ENCODE measurements at places on chromosomes 3 and 15. TPM values are rescaled to one million over a fixed set of nuclear protein-coding genes. Genes with fewer than 3 reads are reported as not detected.

The RTP4 gene
- polyA plus RNA-seq = not detected

The PLSCR5 gene
- polyA plus RNA-seq = 0.37 TPM

The SIDT1 gene
- polyA plus RNA-seq = 0.08 TPM

The PXYLP1 gene
- 93.9 TPM for polyA plus RNA-seq

The ZBED2 gene
- not detected for polyA plus RNA-seq

The RAB27A gene
- 3.7 TPM for polyA plus RNA-seq

The SLC2A2 gene
- polyA plus RNA-seq = not detected

The SPTSSB gene
- polyA plus RNA-seq = 0.71 TPM

The SLC25A36 gene
- polyA plus RNA-seq = 201 TPM

The SFMBT1 gene
- polyA plus RNA-seq = 41.7 TPM

The HTR3E gene
- not detected for polyA plus RNA-seq

The BCL2A1 gene
- polyA plus RNA-seq = not detected

The ALS2CL gene
- polyA plus RNA-seq = 0.11 TPM

The PSTPIP1 gene
- polyA plus RNA-seq = not detected

The TMEM40 gene
- polyA plus RNA-seq = not detected

The SLC22A14 gene
- polyA plus RNA-seq = 0.16 TPM

The LSAMP gene
- polyA plus RNA-seq = 89.6 TPM

The GPR27 gene
- polyA plus RNA-seq = 67.8 TPM

The ZNF662 gene
- polyA plus RNA-seq = not detected

The CCR9 gene
- polyA plus RNA-seq = not detected

The SV2B gene
- polyA plus RNA-seq = 0.68 TPM

The LRRK1 gene
- polyA plus RNA-seq = not detected

The CPEB1 gene
- 1.3 TPM for polyA plus RNA-seq

The ECE2 gene
- 0.42 TPM for polyA plus RNA-seq

The IGDCC3 gene
- polyA plus RNA-seq = 14.4 TPM

The KCNMB3 gene
- 0.16 TPM for polyA plus RNA-seq

The GPR15 gene
- not detected for polyA plus RNA-seq

The PLXNB1 gene
- 134 TPM for polyA plus RNA-seq

Data from neural cell (in vitro differentiated cells).